ENCODE measurements at places on chromosomes 13 and 19. TPM values are rescaled to one million over a fixed set of nuclear protein-coding genes. Genes with fewer than 3 reads are reported as not detected.

Gene CEACAM16
- not detected for total RNA-seq

Gene ZNF813
- total RNA-seq, result 0.98 TPM

Gene KLK8
- total RNA-seq, result not detected

Gene ZNF835
- 0.05 TPM for total RNA-seq

DNA sequence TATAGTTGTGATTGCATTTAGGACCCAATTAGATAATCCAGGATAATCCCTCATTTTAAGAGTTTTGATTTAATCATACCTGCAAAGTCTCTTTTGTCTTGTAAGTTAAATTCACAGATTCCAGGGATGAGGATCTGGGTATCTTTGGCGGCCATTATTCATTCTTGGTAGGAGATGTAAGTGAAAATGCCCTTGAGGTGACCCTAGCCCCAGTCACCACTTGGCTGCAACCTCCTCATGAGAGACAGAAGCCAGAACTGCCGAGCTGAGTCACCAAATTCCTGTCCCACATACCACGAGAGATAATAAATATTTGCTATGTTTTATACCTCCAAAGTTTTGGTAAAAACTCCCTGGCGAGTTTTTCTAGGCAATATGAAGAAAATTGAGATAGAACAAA, 389.4 kb downstream of the RFC3 start:
- peak; percentile 76 for DNase-seq

- no peak for DNase-seq
Measured at GRCh38 chr13:22561581-22561980, 619.2 kb upstream of the SGCG start.

- DNase-seq, result no peak
Measured at GRCh38 chr13:109026266-109026665, 396.9 kb downstream of the MYO16 start.

DNA sequence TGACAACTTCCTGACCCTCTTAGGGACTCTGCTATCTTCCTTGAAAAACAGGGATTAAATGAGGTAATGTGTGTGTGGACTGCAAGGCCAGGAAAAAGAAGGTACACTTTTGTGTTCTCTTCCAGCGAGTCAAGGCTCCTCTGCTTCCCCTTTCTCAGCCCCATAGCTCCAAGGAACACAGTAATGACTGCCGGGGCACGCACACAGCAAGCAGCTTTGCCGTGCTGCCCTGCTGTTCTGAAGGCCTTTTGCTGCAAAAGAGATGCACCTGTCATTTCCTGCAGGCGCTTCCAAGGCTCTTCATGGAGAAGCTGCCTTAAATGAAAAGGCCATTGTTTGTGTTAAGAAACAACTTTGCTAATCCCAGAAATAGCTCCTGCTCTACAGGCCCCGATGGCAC, 84.6 kb downstream of the CYSLTR2 start:
- DNase-seq, result no peak

DNA sequence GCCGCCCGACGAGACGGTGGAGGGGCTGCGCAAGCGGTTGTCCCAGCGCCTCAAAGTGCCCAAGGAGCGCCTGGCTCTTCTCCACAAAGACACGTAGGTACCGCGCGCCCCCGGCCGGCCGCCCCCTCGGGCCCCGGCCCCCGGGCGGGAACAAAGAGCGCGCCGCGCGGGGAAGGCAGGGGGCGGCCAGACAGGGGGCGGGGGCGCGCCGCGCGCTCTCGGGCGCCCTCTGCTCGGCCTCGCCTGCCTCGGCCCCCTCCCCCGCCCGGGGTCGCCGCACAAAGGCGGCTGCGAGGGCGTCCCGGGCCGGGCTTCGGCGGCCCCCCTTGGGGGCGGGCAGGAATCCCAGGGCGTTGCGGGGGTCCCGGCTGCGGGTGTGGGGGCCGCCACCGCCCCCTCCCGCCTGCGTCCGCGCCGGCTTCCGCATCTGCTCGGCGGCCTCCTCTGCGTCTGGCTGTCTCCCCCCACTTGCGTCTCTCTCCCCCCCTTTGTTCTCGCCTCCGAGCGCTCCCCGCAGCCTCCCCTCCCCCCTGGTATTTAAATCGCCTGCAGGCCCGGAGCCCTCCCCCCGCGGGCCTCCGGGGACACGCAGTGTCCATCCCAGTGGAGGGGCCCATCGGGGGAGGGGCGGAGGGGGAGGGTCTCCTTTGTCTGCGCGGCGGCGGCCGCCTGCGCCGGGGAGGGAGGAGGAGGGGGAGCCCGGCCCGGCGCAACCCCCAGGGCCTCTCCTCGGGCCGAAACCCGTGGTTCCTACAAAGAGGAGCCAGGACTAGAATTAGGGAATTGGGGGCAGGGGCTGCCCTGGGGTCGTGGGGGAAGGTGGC, 2.3 kb downstream of the MIDN start:
- DNase-seq, result no peak

DNA sequence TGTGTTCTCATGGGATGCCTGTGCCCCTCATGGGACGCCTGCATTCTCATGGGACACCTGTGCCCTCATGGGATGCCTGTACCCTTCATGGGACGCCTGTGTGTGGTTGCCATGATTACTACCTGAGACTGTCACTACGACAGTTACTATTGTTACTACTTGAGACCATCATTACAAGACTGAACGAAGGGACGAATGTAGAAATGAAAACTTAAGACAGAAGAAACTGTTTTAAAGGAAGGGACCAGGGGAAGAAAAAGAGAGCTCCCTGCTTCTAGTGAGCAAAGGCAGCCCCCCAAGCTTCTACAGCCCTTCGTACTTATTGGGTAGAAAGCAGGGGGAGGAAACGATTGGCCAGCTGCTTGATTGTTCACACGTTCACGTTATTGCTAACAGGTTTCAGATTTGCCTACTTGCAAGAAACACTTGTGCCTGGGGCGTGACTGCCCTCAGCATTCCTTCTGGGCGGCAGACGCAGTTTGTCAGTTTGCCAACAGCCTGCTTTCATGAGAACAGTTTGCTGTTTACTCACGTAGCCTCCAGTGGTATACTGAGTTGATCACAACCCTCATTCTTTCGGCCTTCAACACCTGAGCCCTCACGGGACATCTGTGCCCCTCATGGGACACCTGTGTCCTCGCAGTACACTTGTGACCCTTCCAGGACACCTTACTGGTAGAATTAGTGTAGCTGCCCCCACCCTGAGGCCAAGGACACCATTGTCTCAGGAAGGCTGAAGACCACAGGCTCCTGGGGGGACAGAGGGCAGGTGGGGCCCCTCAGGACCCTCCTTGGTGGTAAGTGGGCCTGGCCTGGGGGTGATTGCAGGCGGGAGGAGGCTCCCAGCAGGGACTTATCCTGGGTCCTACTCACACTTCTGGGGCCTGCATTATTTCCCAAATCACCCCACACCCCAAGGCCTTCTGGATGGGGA, 2.5 kb upstream of the S1PR4 start:
- DNase-seq, result peak; percentile 72

DNA sequence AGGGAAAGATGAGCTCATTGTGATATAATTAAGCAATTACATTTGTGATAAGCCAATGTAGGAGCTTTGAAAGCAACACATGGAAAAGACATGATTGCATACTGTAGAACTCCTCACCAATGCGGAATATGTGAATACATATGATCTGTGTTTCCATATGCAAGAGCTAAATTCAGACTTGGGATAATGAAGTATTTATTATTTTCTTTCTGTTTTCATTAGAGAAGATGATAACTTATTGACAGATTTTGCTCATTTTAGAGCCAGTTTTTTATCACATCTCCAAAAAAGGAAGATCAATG, 14.2 kb downstream of the FAM124A start:
- DNase-seq, result no peak

DNA sequence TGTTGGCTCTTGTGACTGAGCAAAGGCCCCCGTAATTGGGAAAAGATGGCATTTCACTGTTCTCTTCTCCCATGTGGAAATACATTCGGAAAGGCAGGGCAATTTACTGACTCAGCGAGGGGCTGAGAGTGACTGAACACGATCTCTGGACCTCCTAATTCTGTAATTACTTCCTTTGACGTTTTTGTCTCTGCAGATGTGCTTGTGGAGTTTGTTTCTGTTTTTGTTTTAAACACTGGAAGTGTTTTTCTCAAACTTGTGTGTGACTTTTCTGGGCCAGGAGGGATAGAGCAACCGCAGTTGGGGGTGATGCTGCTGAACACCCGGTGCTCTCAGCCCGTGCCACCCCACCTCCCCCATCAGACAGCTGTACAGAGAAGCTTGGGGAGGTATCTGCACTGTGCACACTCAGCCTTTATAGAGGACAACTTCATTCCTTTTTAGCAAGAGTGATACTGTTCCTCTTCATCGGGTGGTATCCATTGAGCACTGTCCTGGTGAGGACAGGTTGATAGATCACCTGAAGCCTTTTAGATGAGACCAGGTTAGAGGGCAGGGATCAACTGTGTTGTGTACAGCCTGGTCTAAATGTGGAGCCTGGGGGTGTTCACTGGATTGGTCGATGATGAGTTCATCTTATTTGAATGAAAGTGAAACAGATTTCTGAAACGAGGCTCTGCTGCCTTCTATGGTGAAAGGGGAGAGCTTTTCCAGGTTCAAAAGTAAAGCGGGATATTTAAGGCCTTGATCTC, 117.4 kb downstream of the ESD start:
- peak; percentile 41 for DNase-seq

GRCh38 chr13:37869756-37870488, at the start of gene TRPC4:
Gene TRPC4, minus strand, starts transcription at chr13:37869772. Its CDS starts 86,439 bp downstream, at chr13:37783333.
- peak; percentile 62 for DNase-seq

DNA sequence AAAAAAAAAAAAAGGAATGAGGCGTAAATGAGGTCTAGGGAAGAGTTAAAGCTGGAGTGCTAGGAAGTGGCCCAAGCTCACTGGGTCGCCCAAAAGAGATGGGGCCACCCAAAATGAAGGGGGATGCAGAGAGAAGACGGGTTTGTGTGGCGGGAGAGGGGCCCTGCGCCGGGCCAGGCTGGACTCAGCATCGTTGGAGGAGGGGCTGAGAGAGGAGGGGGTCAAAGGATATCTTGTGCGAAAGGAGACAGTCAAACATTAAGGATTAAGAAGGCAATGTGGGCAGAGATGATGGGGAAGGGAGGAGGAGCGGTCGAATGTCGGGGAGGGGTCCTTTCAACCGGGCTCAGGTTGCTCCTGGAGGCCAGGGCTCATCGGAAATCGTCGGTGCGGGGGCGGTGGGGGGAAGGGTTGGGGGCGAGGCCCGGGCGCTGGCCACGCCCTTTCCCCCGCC, 825 bp upstream of the CARM1 start:
- DNase-seq, result no peak

- DNase-seq, result no peak
Measured at GRCh38 chr13:113843063-113843654, 20.7 kb downstream of the GAS6 start.

- DNase-seq, result no peak
Measured at GRCh38 chr19:27779954-27780353, 1433.0 kb downstream of the UQCRFS1 start.

DNA sequence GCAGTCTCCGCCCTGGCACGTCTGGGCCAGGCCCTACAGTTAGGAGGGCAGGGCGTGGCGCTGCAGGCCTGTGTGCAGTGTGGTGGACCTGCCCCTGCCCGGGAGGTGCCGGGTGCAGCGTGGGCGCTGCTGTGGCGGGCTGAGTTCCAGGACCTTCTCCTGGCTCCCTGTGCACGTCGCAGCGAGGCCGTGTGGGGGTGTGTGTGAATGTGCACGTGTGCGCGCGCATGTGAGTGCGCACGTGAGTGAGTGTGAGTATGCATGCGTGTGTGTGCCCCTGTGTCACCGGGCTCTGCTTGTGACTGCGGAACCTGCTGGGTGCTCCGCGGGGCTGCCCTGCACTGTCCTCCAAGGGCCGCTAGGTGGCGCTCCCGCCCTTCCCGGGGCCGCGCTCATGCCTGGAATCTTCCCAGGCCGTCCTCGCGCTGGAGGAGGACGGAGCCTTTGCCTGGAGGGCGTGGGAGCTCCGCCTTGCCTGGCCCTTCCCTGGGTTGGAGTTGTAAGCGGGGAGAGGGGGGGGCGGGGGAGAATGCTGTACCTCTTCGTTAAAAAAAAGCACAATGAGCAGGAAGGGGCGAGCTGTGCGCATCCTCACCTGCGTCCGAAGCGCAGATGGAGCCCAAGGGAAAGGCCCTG, 79.3 kb downstream of the KDM4B start:
- peak; percentile 61 for DNase-seq

DNA sequence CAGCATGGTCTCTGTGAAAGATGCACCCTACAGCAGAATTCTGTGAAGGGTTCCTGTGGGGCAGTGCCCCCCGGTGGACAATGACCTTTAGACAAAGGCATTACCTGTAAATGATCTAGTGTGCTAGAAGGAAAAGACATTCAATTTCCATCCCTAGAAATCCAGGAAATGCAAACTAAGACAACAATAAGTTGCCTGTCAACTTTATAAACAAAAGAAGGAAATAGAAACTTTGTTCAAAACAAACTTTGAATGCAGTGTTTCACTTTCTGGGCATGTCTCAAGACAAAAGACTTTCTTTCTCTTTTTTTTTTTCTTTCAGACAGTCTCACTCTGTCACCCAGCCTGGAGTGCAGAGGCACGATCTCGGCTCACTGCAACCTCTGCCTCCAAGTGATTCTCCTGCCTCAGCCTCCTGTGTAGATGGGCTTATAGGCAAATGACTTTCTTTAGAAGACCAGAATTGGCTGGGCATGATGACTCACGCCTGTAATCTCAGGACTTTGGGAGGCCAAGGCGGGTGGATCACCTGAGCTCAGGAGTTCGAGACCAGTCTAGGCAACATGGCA, 15.5 kb downstream of the TEX101 start:
- no peak for DNase-seq

- DNase-seq, result no peak
Measured at GRCh38 chr13:46206143-46206542, 5.6 kb upstream of the LRRC63 start.

DNA sequence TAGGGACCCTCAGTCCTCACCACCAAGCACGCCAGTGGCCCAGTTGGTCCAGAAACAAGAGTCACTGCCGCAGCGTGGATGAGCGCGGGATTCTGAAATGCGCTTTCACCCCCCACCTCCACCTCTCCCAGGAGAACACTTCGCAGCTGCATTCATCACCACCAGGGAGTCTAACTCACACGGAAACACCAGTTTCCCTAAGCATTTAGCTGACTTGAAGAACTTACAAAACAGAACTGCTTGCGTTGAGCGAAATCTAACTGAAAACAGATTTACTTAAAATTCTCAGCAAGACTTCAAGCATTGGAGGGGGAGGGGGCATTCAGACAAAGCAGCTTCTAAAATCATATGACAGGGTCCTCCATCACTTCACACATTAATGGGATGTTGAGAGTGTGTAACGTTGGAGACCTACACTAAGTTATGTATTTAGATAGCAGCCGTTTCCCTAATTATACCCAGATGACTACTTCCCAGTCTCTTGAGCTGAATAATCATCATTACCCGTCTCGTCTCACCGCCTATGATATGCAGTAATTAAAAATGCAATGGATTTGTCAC, 258.2 kb upstream of the IRS2 start:
- no peak for DNase-seq

DNA sequence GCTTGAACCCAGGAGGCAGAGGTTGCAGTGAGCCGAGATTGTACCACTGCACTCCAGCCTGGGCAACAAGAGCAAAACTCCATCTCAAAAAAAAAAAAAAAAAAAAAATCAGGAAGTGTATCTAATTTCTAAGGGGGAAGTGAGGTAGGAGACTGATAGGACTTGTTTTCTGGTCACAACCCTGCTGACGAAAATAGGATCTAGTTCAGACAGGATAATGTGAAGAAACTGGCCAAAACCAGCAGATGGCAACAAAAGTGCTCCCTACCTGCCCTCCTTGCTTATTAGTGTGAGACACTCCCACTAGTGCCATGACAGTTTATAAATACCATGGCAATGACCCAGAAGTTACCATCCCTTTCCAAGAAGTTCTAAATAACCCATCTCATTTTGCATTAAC, 36.0 kb upstream of the KPNA3 start:
- no peak for DNase-seq
